ENCODE measurements at places on chromosomes 3 and 15. TPM values are rescaled to one million over a fixed set of nuclear protein-coding genes. Genes with fewer than 3 reads are reported as not detected.

The LHFPL4 gene
- 0.03 TPM for polyA plus RNA-seq

The LRRC31 gene
- polyA plus RNA-seq = 0.17 TPM

The SMAD3 gene
- polyA plus RNA-seq = 50.2 TPM

The MYH15 gene
- polyA plus RNA-seq = 0.23 TPM

The GRK7 gene
- polyA plus RNA-seq = 0.21 TPM

DNA sequence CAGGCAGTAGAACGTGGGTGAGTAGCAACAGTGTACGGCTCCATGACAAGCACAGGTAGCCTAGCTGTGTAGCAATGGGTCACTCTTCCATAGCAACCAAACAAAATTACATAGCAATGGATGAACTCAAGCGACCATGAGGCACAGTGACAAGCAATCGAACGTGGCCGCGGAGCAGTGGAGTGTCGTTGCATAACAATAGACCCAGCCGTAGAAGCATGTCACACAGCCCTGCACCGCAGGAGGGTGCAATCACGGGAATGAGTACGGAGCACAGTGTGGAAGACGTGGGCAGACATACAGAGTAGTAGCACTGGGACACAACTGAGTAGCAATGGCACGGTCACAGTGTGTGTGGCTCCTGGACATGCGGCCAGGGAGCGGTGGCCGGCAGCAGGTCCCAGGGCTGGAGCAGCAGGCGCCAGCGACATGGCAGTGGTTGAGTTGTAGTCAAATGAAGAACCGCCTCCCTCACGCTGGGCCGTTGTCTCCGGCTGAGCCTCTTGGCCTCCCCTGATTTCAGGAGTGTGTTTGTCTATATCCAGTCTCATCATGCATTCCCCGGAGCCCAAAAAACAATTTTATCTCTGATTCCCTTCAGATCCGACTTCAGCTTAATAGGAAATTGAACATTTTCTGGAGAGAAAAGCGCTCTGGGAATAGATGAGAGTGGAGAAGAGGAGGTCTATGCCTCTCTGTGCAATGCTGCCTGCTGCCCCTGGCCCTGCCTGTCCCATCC, 64.1 kb downstream of the CCDC33 start:
- no peak for DNase-seq

- DNase-seq = no peak
Observed at GRCh38 chr3:179179979-179180759, 32.0 kb downstream of the PIK3CA start.

DNA sequence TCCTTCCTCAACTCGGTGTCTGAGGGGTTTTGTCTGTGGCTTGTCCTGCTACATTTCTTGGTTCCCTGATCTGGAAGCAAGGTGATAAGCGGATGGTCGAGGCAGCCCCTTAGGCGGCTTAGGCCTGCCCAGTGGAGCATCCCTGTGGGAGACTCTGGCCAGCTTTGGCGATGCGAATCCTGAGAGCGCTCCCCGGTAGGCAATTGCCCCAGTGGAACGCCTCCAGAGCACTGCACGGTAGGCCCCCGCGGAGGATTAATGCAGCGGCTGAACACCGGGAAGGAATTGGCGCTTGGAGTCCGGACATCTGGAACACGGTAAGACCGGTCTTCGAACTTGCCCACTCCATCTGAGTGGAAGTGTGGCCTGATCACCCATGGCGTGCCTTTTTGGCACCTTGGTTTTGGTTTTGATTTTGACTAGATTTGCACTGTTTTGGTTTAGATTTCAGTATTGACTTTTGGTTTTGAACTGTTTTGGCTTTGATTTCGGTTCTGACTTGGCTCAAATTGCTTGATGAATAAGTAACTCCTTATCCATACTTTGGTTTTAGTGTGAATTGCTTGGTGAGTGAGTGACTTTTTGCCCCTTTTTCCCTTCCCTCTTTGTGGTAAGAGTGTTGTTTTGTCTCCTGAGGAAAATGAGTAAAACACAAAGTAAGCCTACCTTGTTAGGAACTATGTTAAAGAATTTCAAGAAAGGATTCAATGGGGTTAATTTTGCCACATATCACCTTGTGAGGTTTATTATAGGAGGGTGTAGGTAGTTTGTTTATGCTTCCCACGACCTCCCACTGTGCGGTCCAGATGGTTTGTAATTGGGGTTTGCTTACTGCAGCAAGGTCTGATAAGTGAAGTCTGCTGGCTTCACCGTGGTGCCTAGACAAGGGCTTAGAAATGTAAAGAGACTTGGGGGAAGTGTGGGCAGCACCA, 27.1 kb upstream of the GPR156 start:
- no peak for DNase-seq

- no peak for DNase-seq
Observed at GRCh38 chr3:104628185-104628789, 738.4 kb upstream of the ALCAM start.

- DNase-seq = no peak
Observed at GRCh38 chr3:17182166-17182565, 297.4 kb downstream of the PLCL2 start.

DNA sequence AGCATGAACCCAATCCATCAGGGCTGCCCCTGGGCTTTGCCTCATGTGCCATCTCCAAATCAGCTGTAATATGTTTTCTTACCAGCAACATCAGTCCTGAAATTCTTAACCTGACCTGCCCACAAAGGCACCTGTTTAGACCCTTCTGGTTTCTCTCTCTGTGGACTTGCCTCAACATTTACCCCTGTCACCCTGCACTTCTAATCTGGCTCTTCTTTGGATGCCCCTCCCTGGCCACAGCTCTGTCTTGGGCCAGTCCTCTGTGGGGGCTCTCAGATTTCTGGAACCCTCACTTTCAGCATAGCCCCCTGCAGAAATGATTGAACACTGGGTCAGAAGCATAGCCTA, 168.7 kb upstream of the STAC start:
- no peak for DNase-seq

GRCh38 chr15:52800828-52801747, 11.0 kb upstream of the ONECUT1 start:
- no peak for DNase-seq

Data from renal cortex interstitium (tissue), 15 donors.